ENCODE measurements at places on chromosomes 12 and 14. TPM values are rescaled to one million over a fixed set of nuclear protein-coding genes. Genes with fewer than 3 reads are reported as not detected.

GRCh38 chr14:90419200-90419599 lies 22.4 kb downstream of the CALM1 start:
- H3K27me3 ChIP-seq: no peaks in the 10 kb centered on the region
- no peaks in the 10 kb centered on the region for H3K36me3 ChIP-seq
- H3K4me3 ChIP-seq: no peak overlapping the region
- peak; percentile 92 for DNase-seq
- H3K4me1 ChIP-seq: no peaks in the 10 kb centered on the region

- DNase-seq: no peak
- H3K36me3 ChIP-seq: no peaks in the 10 kb centered on the region
- no peaks in the 10 kb centered on the region for H3K27me3 ChIP-seq
- no peaks in the 10 kb centered on the region for H3K4me1 ChIP-seq
Measured at GRCh38 chr12:123572391-123572790, 12.0 kb upstream of the TMED2 start.

DNA sequence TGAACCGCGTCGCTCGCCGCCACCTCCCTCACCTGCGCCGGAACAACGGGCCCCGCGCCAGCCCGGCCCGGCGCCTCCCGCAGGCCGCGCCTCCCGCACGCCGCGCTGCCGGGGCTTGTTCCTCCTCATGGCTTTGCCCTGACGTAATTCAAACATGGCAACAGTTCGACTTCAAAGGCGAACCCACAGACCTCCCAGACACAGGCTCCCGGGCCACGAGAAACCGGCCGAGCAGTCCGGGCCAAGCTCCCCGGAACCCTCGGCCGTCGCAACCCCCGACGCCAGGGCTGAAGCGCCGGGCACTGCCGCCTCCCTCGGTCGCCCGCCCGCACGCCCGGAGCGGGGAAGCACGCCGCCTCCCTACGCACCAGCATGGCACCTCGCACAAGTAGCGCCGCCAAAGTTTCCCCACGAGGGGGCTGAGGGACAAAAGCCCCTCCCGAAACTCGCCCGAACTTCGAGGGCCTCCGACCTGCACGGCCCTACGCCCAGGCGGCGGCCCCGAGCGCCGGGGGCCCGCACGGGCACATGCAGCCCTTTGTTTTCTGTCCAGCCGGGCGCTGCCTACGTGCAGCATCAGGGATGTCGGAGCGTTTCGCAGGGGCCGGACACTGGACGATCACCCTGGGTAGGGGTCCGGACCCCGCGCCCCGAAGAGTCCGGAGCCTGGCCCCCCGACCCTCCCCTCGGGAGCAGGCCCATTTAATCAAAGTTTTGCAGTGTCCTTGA lies 1.7 kb downstream of the SINHCAF start:
- peak; percentile 79 for DNase-seq
- no peaks in the 10 kb centered on the region for H3K27me3 ChIP-seq
- H3K36me3 ChIP-seq: no peaks in the 10 kb centered on the region
- H3K4me3 ChIP-seq: peak overlapping the region; percentile 91
- no peaks in the 10 kb centered on the region for H3K4me1 ChIP-seq
- peak overlapping the region; percentile 98 for H3K27ac ChIP-seq

DNA sequence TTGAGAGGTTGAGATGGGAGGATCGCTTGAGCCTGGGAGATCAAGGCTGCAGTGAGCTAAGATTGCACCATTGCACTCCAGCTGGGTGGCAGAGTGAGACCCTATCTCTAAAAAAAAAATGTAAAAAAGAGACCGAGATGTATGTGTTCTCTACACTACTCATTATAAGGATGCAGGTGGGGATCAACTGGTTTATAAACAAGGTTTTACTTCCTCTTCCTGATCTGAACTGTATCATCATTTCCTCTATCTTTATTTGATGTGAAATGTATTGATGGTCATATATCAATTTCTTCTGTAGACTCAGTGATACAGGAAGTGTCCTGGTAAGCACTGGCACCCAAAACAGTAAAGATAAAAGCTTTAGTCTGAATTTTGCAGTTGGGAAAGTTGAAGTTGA lies 20.1 kb upstream of the USP44 start:
- DNase-seq: no peak
- H3K4me3 ChIP-seq: no peak overlapping the region
- H3K27me3 ChIP-seq: no peaks in the 10 kb centered on the region

- no peak overlapping the region for H3K4me3 ChIP-seq
- H3K36me3 ChIP-seq: no peaks in the 10 kb centered on the region
- peak overlapping the region; percentile 9 for H3K27ac ChIP-seq
- no peaks in the 10 kb centered on the region for H3K4me1 ChIP-seq
- DNase-seq: no peak
Measured at GRCh38 chr14:68113343-68113930, 293.9 kb downstream of the RAD51B start.

- no peaks in the 10 kb centered on the region for H3K4me1 ChIP-seq
- DNase-seq: no peak
- H3K27ac ChIP-seq: no peak overlapping the region
- H3K27me3 ChIP-seq: no peaks in the 10 kb centered on the region
- no peak overlapping the region for H3K4me3 ChIP-seq
Measured at GRCh38 chr14:25756876-25757275, 706.9 kb upstream of the STXBP6 start.

GRCh38 chr14:79564371-79564770 lies 646.9 kb downstream of the DIO2 start:
- no peaks in the 10 kb centered on the region for H3K4me1 ChIP-seq
- no peak overlapping the region for H3K4me3 ChIP-seq
- H3K36me3 ChIP-seq: no peaks in the 10 kb centered on the region
- no peak for DNase-seq

DNA sequence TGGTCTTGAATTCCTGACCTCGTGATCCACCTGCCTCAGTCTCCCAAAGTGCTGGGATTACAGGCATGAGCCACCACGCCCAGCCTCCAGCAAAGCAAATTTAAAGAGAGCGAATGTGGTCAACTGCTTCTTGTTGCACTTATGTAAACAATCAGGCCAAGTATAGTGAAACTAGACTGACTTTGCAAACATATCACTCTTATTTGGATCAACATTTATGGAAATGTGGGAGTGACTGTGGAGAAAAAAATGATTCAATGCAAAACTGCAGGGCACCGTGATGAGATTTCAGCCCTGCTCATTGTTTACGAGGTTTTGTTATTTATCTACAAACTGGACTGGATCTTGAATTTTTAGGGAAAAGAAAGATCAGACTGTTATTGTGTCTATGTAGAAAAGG lies 28.1 kb downstream of the TMEM121 start:
- no peaks in the 10 kb centered on the region for H3K36me3 ChIP-seq
- no peaks in the 10 kb centered on the region for H3K4me1 ChIP-seq
- DNase-seq: no peak
- H3K27me3 ChIP-seq: no peaks in the 10 kb centered on the region

DNA sequence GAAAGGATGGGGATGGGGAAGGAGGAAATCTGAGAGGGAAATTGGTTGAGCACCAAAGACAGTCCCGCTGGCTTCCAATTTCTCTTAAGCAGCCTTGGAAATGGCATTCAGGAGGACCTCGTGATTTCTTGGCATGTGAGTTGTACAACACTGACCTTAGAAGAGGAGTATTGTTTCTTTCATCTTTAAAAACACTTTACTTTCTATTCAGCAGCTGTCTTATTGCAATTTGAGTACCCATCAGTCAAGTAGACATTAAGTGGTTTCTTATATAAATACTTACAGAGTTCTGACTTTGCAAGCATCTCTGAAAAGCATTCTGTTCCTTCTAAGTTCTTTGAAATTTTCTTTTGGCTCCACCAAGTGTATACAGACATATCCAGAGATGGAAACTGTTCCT lies 83.2 kb downstream of the LMNTD1 start:
- H3K27me3 ChIP-seq: no peaks in the 10 kb centered on the region

- no peaks in the 10 kb centered on the region for H3K27me3 ChIP-seq
- no peaks in the 10 kb centered on the region for H3K4me1 ChIP-seq
- no peak overlapping the region for H3K4me3 ChIP-seq
- no peak for DNase-seq
- H3K27ac ChIP-seq: no peak overlapping the region
Measured at GRCh38 chr14:99916091-99916383, 122.8 kb downstream of the EML1 start.

DNA sequence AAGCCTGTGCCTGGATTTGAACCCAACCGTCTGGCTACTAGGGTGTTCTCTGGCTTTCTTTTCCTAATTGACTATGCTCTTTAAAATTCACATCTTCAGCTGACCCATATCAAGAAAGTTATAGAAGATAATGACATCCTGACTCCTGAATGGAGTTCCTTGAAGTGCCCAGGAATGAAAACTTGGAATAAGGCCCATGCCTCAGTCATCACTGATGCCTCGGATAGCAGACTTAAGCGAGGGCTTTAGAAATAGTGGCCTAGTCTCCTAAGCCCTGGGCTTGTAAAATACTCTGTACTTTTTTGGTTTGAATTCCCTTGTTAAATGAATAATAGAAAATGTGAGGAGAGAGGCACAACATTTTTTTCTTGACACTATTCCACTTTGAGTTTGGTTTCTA lies 39.0 kb downstream of the CHST11 start:
- no peak overlapping the region for H3K4me3 ChIP-seq
- H3K4me1 ChIP-seq: no peaks in the 10 kb centered on the region
- H3K27ac ChIP-seq: no peak overlapping the region
- DNase-seq: no peak

DNA sequence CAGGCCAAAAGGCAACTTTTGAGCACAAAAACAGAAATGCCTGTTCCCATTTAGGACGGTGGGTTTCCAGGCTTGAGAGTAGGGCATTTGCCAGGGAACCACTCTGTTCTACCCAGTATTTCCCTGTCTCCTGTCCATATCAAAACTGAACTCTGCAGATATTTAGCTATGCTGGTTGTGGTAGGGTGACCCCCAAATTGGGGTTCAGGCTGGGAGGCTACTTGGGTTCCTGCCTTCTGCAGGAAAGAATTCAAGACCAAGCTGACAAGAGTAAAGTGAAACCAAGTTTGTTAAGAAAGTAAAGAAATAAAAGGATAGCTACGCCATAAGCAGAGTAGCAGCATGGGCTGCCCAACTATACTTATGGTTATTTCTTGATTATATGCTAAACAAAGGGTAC lies 3.6 kb upstream of the BLTP3B start:
- no peak overlapping the region for H3K27ac ChIP-seq
- H3K36me3 ChIP-seq: no peaks in the 10 kb centered on the region
- H3K4me3 ChIP-seq: no peak overlapping the region
- DNase-seq: no peak
- no peaks in the 10 kb centered on the region for H3K4me1 ChIP-seq

DNA sequence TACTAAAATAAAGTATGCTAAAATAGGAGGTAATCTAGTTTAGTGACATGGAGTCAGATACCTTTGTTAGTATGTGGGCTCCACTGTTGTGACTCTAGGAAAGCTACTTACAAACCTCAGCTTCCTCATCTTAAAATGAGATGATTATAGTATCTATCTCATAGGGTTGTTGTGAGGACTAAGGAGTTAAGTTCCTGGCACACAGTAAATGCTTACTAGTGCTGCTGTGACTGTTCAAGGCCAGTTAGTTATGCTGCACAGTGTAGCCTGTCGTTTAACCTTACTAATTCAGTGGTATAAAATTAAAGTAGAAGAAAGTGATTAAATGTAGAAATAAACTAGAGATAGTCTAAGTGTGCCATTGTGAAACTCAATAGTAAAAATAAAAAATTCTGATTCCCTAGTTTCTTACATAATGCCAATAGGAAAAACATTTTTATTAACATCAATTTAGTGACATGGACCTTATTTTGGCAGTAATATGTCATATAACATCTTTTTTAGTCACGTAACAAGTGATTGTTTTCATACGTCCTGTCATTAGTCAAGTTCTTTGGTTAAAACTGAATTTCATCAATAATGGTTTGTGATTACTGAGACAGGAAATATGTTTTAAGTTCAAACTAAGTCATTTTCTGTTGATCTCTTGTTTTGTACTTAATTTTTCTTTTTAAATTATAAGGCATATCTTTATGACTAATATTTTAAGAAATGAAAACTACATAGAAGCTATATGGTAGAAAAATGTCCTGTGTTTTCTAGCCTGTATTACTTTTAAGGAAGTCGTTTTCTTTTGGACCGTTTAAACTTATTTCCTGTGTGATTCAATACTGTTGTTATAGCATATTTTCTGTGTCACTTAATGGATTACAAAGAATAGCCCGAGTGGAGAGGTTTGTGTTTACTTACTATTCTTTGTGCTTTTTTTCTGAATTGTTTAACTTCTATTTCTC lies 74.0 kb downstream of the PCNX1 start:
- no peaks in the 10 kb centered on the region for H3K27me3 ChIP-seq
- no peak overlapping the region for H3K4me3 ChIP-seq
- no peak for DNase-seq
- H3K4me1 ChIP-seq: no peaks in the 10 kb centered on the region
- no peaks in the 10 kb centered on the region for H3K36me3 ChIP-seq
- H3K27ac ChIP-seq: no peak overlapping the region

DNA sequence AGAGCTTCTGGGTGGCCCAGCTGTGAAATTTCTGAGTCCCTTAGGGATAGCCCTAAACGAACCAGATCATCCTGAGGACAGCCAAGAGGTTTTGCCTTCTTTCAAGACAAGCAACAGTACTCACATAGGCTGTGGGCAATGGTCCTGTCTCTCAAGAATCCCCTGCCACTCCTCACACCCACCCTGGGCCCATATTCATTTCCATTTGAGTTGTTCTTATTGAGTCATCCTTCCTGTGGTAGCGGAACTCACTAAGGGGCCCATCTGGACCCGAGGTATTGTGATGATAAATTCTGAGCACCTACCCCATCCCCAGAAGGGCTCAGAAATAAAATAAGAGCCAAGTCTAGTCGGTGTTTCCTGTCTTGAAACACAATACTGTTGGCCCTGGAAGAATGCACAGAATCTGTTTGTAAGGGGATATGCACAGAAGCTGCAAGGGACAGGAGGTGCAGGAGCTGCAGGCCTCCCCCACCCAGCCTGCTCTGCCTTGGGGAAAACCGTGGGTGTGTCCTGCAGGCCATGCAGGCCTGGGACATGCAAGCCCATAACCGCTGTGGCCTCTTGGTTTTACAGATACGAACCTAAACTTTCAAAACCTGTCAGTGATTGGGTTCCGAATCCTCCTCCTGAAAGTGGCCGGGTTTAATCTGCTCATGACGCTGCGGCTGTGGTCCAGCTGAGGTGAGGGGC lies 38.9 kb downstream of the DAD1 start:
- H3K4me1 ChIP-seq: no peaks in the 10 kb centered on the region
- H3K27ac ChIP-seq: no peak overlapping the region
- no peaks in the 10 kb centered on the region for H3K36me3 ChIP-seq
- H3K27me3 ChIP-seq: no peaks in the 10 kb centered on the region

DNA sequence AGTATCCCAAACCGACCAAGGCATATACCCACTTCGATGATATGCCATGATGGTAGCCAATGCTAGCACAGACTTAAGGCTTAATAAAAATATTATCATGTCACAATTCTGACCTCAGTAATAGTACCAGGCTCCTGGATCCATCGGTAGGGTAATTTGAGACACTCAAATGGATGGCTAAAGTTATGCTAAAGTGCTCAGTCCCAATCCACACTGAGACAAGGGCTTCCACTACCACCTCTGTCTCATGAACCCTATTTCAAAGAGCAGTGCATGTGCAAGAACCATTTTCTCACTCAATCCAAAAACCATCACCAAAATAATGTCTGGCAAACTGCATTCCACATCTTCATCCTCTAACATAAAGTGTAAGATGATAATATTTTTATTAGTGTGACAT lies 122.4 kb upstream of the KRR1 start:
- H3K4me3 ChIP-seq: no peak overlapping the region
- no peaks in the 10 kb centered on the region for H3K36me3 ChIP-seq
- no peak overlapping the region for H3K27ac ChIP-seq
- no peaks in the 10 kb centered on the region for H3K4me1 ChIP-seq

Gene C14orf39
- not detected for total RNA-seq

Gene SSTR1
- total RNA-seq: 1.2 TPM

Gene CMA1
- not detected for total RNA-seq

Measured in uterus (tissue), 4 donors.